ENCODE measurements at places on chromosomes 1 and 21.

GRCh38 chr1:50289495-50289894 lies 133.7 kb downstream of the DMRTA2 start:
- DNase-seq, result no peak

DNA sequence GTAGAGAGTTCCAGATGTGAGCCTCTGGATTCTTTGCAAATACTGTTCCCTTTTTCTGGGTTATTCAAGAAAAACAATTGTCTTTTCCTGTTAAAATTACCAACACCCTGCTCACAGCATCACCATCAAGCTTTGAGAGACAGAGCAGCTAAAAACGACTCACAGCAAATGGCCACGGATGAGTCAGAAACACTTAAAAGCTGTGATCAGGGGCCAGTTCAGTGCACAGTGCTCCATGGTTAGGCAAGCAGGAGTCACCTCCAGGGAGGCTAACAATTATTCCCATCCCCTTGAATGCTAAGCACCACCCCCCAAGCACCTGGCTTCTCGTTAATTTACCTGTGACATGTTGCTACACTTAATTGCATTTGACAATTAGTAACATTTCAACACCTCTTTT lies 128.4 kb upstream of the CAMK1G start:
- DNase-seq, result no peak

- DNase-seq, result no peak
Measured at GRCh38 chr1:24126672-24127023, 14.7 kb upstream of the MYOM3 start.

- no peak for DNase-seq
Measured at GRCh38 chr1:203296460-203297073, 8.8 kb upstream of the BTG2 start.

GRCh38 chr1:1779320-1779675 lies 1.0 kb upstream of the NADK start:
- no peak for DNase-seq

- DNase-seq, result no peak
Measured at GRCh38 chr1:164774413-164774812, 215.4 kb downstream of the PBX1 start.

GRCh38 chr1:22275626-22276395 lies 132.9 kb upstream of the WNT4 start:
- no peak for DNase-seq

- DNase-seq, result no peak
Measured at GRCh38 chr1:11316701-11317100, 43.7 kb downstream of the UBIAD1 start.

- DNase-seq, result no peak
Measured at GRCh38 chr1:90501281-90501680, 215.8 kb downstream of the BARHL2 start.

- no peak for DNase-seq
Measured at GRCh38 chr1:201172326-201172725, 18.1 kb upstream of the TMEM9 start.

- no peak for DNase-seq
Measured at GRCh38 chr1:231855926-231856325, 229.3 kb downstream of the DISC1 start.

- no peak for DNase-seq
Measured at GRCh38 chr1:17437580-17438317, 1.7 kb downstream of the RCC2 start.
